ENCODE measurements at places on chromosomes 12 and 14.

GRCh38 chr12:7486512-7486911 is 17.1 kb downstream of the CD163 start:
- no peak for DNase-seq

GRCh38 chr14:31990926-31991572 is 86.1 kb upstream of the ARHGAP5 start:
- DNase-seq, result no peak

GRCh38 chr14:105479431-105480158 is 5.0 kb downstream of the CRIP2 start:
- no peak for DNase-seq

- DNase-seq, result no peak
Observed at GRCh38 chr14:37045340-37046061, 126.9 kb downstream of the SLC25A21 start.

GRCh38 chr14:59278111-59278510 is 89.6 kb downstream of the DAAM1 start:
- DNase-seq, result no peak

- no peak for DNase-seq
Observed at GRCh38 chr12:125079648-125080645, 14.7 kb downstream of the AACS start.

DNA sequence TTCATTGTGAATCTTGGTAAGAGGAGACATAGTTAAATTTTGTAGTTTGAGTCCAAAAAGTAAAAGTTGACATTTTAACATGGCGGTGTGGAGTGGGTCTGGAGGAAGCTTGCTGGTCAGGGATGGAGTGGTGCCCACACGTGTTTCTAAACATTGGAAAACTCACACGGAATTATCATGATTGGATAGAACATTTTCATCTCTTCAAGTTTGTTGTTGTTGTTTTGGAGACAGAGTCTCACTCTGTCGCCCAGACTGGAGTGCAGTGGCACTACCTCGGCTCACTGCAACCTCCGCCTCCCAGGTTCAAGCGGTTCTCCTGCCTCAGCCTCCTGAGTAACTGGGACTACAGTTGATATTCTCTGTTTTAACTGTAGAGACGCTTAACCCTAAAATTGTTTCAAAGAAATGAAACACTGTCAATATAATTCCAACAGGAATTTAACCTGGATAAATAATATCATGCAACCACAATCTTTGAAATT is 502 bp upstream of the MBIP start:
- DNase-seq, result no peak

GRCh38 chr12:131489718-131490117 is 221.2 kb upstream of the SFSWAP start:
- no peak for DNase-seq

DNA sequence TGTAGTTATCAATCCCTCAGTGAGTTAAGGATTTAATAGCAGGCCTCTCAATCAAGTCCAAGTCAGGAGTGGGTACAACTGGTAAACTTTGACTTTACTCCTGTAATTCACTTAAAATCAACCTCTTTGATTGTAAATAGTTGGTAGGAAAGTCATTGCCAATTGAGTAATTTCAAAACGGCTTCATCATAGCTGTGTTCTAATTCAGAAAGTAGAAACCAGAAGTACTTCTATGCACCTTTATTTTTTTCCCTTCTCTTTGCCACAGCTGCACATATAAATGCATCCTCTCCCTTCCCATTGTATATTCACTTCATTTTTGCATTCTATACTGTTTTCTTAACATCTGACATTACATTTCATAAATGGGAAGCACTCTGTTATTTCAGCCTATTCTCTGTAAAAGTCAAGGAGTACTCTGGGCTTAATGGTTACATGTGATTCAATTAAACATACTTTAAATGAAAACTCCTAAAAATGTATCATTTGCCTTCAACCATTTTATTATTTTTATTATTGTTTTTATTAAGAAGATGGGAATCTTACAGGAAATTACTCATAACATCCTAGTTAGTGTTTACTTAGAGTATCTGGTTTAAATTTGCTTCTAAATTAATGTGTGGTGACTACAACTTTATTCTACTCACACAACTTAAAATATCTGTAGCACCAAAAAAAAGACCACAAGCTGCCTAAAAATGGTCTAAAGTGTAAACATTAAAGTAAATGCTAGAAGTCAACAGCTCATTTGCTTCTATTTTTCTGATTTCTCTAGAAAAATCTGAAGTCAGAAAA is 171.2 kb downstream of the CEP128 start:
- DNase-seq, result no peak

- no peak for DNase-seq
Observed at GRCh38 chr12:20187456-20187855, 180.9 kb upstream of the PDE3A start.

- DNase-seq, result peak; percentile 68
Observed at GRCh38 chr14:49687942-49688700, at the start of gene POLE2. TSS of gene POLE2 (minus strand) at chr14:49688214. CDS start at chr14:49688203, 11 bp downstream.

GRCh38 chr14:104230119-104230815 is 91.9 kb downstream of the KIF26A start:
- DNase-seq, result no peak

DNA sequence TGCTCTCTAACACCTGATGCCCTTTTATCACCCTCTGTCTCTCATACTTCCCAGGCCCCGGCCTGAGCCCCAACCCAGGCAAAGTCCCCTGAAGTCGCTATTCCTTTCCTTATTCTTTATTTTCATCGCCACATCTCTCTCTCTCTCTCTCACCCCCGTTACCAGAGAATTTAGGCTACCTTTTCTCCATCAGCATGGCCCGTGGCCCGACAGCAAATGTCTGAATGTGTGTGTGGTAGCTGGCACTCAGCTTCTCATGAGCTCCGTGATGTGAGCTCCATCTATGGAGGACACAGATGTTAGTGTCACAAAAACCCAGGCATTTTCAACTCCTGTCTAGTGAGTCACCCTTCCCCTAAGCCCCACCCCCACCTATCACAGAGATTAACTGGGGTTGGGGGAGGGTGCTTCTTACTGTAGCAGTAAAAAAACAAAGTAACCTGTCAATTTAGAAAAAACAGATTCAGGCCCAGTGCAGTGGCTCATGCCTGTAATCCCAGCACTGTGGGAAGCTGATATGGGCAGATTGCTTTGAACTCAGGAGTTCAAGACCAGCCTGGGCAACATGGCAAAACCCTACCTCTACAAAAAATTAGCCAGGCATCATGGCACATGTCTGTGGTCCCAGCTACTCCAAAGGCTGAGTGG is 53.8 kb downstream of the VCPKMT start:
- peak; percentile 81 for DNase-seq

DNA sequence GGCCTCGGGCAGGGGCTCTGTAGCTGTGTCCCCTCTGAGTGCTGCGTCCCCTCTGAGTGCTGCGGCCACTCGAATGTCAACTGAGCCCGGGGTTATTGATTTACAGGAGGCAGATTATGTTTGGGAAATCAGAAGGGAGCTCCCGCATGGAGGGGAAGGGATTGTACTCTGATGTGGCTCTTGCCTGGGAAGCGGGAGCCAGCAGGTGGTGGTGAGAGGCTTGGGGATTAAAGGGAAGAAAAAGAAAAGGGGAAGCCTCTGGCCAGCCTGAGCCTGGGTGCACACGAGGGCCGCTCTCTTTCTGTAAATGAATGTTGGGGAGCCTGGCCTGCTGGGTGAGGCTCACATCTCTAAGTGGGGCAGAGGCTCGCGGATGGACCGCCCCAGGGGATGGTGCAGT is 143.7 kb downstream of the AACS start:
- DNase-seq, result no peak

GRCh38 chr14:73753124-73753886 is 39.1 kb upstream of the PNMA1 start:
- DNase-seq, result no peak

- DNase-seq, result no peak
Observed at GRCh38 chr12:122862110-122862634, 26.9 kb downstream of the HIP1R start.

GRCh38 chr14:99818503-99819036 is 25.4 kb downstream of the EML1 start:
- DNase-seq, result no peak

DNA sequence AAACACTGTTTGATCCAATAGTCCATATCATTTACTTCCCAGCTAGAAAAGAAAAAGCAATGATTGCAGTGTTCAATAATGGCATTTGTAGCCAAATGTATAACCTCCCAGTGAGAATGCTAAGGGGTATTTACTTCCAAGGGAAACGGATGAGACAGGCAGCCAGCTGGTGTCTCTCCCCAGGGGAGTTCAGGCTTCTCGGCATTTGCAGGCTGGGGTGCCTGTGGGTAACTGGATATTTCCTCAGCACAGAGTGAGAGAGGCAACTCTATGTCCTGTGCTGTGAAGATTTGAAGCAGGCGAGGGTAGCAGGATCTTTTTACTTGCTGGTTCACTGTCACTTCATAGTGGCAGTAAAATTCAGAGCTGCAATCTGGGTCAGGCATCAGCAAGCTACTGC is 1455.6 kb upstream of the TMEM132C start:
- no peak for DNase-seq

DNA sequence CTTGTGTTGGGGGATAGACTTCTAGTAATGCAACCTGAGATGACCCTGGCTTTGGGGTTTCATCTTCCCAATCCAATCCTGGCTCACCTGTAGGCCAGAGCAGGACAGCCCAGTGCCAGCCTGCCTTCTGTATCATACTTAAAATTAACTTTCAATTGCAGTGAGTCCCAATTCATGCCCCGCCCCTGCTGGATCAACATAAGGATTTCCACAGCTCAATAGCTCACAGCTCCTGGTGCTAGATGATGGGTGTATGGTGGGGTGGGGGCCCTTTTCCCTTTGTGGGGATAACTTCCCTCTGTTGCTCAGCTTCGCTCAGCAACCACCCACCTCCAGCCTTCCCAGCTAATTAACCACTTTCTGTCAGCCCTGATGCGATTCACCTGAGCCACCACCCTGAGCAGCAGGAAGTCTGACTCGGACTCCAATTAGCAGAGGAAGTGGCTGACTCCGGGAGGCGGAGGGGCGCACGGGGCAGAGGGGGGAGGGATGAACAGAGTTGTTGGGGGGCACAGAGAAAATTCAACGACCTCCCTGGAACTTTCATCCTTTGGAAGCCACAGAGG is 24.3 kb upstream of the CHGA start:
- DNase-seq, result no peak

- no peak for DNase-seq
Observed at GRCh38 chr14:71749613-71750238, 182.5 kb upstream of the RGS6 start.

GRCh38 chr12:127785540-127785939 is 481.4 kb upstream of the TMEM132C start:
- DNase-seq, result no peak

DNA sequence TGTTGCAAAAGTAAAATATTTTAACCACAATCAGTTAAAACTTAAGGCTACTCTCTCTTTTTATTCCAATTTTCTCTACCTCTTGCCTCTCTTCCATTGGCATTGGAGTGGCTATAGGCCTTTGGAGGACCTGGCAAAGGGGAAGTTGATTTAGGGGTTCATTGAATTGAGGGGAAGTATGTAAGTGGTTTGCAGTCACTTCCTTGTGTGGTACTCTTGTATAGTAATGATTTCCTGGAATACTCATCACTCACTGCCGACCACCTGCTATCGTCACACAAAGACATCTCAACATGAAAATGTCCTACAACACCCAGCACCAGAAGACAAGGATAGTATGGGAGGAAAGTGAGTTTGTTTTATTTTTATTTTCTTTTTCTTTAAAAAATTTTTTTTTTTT is 45.7 kb upstream of the CPM start:
- DNase-seq, result no peak

DNA sequence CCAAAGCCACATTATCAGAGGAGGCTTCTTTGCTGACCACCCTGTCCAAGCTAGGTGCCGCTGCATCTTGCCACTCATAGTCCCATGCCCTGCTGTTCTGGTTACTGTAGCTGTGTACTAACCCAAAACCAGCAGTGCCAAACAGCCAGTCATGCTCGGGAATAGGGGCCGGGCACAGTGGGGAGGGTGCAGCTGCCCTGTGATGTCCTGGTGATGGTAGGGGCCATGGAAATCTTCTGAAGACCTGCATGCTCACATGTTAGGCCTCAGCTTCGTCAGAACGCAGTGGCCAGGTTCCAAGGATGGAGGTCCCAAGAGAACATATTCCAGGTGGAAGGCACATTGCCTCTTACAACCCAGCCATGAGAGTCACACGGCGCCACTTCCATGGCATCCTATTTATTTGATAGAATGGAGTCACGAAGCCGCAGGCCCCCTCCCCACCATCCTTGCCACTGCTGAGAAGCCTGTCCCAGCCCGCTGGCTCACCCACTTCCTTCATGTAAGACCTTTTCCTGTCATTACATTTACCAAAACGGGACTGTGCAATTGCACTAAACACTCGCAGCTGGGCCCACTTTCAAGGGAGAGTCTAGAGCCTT is 48.5 kb downstream of the FAM222A start:
- no peak for DNase-seq

GRCh38 chr12:114689075-114689994 is 5.4 kb upstream of the TBX3 start:
- no peak for DNase-seq

DNA sequence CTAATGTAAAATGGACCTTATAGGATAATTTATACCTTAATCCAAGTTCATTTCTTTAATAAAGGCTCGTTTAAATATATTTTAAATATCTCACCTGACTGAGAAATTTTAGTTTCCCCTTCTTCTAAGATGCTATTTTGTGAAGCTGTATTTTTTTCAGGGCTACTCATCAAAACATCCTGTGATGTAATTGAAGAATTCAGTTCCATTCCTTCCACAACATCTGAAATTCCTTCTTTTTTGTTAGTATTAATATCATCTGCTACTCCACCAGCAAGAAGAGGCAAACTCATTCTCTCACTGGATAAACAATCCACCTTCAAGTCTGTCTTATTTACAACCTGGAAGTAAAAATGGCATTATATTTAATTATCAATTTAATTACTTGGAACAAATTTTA is 22.5 kb downstream of the LGALS3 start:
- no peak for DNase-seq

- DNase-seq, result peak; percentile 61
Observed at GRCh38 chr14:97709552-97709951, 912.4 kb downstream of the VRK1 start.

DNA sequence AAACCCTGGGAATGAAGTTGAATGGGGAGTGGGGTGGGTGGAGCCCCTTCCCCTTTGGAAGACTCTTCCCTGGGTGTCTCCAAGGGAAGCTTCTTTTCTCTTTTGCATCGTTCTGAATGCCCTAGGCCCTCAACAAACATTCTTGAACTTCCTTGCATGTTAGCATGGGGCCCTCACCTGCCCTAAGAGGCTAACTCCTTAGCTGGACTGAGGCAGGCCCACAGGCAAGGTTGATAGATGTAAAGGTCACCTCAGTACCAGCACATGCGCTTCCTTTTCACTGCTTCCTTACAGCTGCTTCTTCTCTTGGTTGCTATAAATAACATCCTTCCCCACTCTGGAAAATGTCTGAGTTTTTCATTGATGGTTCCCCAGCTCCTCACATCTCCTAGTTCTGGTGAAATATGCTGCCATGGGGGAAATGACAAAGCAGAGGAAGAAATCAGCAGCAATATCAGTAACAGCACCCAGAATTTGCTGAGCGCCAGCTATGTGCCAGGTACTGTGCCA is 160.6 kb upstream of the FRMD6 start:
- no peak for DNase-seq

- peak; percentile 14 for DNase-seq
Observed at GRCh38 chr12:47636908-47637780, 68.7 kb downstream of the RPAP3 start.

- DNase-seq, result no peak
Observed at GRCh38 chr12:64627771-64628170, 17.5 kb downstream of the RASSF3 start.
